ENCODE measurements at places on chromosomes 3 and 15.
A peak's percentile ranks its signal among the peaks of the same experiment; 100 is the strongest.

DNA sequence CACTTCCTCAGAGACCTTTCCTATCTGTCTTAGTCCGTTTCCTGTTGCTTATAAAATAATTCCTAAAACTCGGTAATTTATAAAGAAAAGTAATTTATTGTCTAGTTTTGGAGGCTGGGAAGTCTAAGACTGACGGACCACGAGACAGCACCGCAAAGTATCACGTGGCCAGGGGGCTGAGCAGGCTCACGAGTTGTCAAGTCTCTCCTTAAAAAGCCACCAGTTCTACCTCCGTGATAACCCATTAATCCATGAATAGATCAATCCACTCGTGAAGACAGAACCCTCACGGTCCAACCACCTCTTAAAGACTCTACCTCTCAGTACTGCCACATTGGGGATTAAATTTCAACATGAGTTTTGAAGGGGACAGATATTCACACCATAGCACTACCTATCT lies 821 bp downstream of the LINS1 start:
- no peak for DNase-seq

DNA sequence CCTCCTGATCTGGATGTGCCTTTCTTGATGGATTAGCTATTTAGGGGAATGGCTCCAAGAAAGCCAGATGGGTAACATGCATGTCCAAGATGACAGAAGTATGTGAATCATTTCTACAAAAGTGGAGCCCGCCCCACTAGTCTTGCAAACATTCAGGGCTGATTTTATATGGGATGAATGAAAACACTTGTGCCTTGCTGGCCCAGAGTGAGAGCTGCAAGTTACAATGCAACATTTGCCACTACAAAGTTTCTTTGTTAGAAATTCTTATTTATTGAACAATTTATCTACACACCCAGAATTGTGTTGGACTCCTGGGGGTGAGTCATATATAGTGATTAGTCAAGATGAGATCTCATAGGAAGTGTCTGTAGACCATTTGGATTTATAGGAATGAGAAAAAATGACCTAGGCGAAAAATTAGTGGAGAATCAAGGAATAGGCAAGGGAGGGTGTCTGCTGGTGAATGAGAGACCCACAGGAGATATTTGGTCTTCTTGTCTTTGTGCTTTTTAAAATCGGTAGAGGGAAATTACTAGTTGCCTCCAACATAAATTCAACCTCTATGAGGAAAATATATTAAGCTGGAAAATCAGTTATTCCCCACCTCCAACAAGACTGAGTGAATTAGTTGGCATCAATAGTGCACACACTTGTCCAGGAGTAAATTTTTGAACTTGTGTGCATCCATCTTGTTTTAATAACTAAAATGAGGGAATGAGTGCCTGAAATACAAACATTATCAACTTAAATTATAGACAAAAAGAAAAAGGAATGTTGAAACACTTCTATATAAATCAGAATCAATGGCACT lies 53.5 kb upstream of the DCBLD2 start:
- DNase-seq = peak; percentile 86

DNA sequence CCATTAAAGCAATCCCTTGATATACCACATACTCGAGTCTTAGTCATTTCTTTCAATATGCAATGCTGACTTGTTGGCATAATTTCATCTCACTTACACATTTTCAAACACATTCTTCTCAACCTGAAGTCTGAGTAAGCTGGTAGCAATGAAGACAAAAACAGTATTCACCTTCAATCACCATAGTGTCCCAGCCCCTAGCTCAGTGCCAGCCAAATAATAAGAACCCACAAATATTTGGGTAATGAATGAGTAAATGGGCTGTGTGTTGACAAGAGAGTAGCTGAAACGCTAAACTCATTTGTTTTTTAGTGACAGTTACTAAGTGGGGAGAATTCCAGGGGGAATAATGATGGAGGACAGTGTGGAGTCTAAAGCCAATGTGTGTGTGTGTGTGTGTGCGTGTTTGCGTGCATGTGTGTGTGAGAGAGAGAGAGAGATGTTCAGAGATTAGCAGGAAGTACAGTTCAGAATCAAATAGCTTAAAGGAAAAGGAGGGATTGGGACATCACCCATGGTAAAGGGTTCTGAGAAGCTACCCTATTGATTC lies 165.7 kb downstream of the GAP43 start:
- peak; percentile 45 for DNase-seq

- no peak for DNase-seq
Observed at GRCh38 chr3:112931736-112932521, 43.0 kb downstream of the CD200R1 start.

- DNase-seq = no peak
Observed at GRCh38 chr15:52181938-52182780, 9.0 kb downstream of the GNB5 start.

DNA sequence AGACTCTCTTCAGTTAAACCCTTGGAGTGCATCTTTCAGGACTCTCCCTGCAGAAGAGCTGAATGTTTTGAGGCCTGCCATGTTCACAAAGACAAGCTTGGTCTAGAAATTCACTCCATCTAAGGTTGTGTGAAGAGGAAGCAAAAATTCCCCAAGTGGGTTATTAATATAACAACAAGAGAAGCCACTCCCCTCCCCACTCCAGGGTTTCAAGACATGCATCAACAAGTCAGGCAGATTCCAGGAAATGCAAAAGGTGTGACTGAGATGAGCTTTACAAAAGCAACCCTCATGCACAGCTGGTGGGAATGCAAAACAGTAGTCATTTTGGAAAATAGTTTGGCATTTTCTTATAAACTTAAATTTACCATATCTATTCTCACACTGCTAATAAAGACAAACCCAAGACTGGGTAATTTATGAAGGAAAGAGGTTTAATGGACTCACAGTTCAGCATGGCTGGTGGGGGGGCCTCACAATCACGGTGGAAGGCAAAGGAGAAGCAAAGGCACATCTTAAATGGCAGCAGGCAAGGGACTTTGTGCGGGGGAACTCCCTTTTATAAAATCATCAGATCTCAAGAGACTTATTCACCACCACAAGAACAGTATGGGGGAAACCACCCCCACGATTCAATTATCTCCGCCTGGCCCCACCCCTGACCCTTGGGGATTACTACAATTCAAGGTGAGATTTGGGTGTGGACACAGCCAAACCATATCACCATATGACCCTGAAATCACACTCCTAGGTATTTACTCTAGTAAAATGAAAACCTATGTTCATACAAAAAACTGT lies 31.3 kb downstream of the TARS3 start:
- DNase-seq = no peak

GRCh38 chr15:41416128-41416741 lies 660 bp upstream of the RTF1 start:
- no peak for DNase-seq

- no peak for DNase-seq
Observed at GRCh38 chr3:167978486-167978885, 117.2 kb downstream of the GOLIM4 start.

GRCh38 chr3:159165961-159166360 lies 364.1 kb downstream of the MFSD1 start:
- DNase-seq = no peak

- no peak for DNase-seq
Observed at GRCh38 chr3:176521531-176522175, 675.6 kb downstream of the TBL1XR1 start.

GRCh38 chr3:10961921-10962320 lies 30.6 kb upstream of the SLC6A1 start:
- DNase-seq = no peak

GRCh38 chr3:189488241-189488767 lies 142.9 kb upstream of the TP63 start:
- DNase-seq = no peak

GRCh38 chr15:93126599-93126998 lies 37.6 kb upstream of the RGMA start:
- DNase-seq = peak; percentile 94

DNA sequence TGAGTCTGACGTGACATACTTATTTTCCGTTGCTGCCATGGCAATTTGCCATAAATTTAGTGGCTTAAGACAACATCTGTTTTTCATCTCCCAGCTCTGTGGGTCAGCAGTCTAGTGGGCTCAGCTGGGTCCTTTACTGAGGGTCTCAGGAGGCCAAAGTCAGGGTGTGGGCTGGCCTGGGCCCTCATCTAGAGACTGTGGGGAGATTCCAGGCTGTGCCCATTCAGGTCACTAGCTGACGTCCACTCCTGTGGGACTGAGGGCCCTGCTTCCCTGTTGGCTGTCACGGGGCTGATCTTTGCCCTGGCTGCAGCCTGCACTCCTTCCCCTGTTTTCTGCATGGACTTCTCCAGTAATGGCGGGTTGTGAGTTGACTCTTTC lies 19.1 kb downstream of the FGD5 start:
- DNase-seq = peak; percentile 31

DNA sequence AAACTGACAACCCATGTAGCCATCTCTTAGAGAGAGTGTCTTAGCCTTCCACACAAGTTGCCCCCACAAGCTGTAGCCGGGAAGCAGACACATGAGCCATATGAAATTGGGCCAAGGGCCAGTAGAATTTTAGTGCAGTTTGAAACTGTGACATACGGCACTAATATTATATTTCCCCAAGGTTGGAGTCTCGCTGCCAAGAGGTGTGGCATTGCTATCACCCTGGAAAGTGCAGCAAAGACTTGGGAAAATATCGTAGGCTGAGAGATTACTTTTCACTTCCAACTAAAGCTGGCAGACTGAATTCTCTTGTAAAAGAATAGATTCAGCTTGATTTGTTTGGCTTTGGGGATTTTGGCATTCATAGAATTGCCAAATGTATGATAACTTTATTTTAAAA lies 89.2 kb downstream of the ECT2 start:
- DNase-seq = no peak

GRCh38 chr15:95880031-95880570 lies 450.4 kb upstream of the NR2F2 start:
- DNase-seq = peak; percentile 19

- DNase-seq = no peak
Observed at GRCh38 chr3:21722301-21722700, 28.7 kb downstream of the ZNF385D start.

DNA sequence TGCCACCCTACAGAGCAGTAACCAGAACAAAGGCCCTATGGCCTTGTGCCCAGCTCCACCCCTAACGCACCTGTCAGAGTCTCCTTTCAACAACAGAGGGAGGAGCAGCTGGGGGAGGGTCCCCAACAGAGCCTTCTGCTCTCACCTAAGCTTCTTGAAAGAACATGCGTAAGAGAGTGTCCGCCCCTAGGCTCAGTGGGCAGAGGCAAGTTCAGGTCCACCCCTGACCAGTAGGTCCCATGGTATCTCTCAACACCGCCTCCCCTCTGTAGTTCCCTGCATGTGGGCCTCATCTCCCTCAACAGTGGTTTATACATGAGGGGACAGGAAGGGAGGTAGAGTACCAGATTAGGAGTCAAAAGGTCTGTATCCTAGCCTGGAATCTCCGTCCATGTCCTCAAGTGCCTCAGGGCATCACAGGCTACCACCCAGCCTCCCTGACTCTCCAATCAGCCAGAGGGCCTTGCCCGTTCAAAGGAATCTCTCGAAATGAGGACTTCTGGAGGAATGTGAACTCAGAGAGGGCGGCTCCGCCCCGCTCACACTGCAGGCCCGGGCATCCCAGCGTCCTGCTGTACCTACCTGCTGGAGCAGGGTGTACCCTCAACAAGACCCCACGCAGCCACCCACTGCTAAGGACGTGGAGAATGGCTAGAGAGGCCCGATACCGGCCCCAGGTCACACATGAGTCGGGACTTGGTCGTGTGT lies 680 bp downstream of the POC1A start:
- no peak for DNase-seq

GRCh38 chr3:43294975-43295374 lies 8.6 kb downstream of the SNRK start:
- no peak for DNase-seq

GRCh38 chr3:114860531-114860930 lies 286.6 kb downstream of the ZBTB20 start:
- no peak for DNase-seq

- DNase-seq = no peak
Observed at GRCh38 chr3:35932995-35933394, 293.7 kb downstream of the ARPP21 start.

- DNase-seq = no peak
Observed at GRCh38 chr3:196867155-196867506, 589 bp upstream of the SENP5 start.

DNA sequence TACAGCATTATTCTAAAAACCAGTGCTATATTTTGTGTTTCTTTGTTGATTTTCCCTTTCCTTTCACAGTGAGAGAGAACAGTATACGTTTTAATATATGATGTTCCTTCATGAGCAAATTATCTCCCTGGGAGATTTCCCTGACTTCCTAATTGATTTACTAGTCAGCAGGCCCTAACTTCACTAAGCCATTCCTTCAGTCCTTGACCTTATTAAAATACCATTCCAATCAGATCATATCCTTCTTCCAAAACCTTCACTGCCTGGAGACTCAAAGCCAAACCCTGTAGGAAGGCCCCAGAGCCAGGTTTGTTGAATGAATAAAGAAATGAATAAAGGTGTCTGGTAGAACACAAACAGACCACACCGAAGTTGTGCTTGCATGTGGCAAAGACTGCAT lies 43.8 kb upstream of the ARHGEF3 start:
- no peak for DNase-seq

- peak; percentile 96 for DNase-seq
Observed at GRCh38 chr15:75723847-75724660, 11.4 kb upstream of the CSPG4 start.

- DNase-seq = no peak
Observed at GRCh38 chr3:57890874-57891273, 117.3 kb upstream of the FLNB start.

- DNase-seq = no peak
Observed at GRCh38 chr15:40595773-40596172, 1.7 kb downstream of the KNL1 start.

GRCh38 chr3:87000940-87001339 lies 10.0 kb upstream of the VGLL3 start:
- DNase-seq = no peak

DNA sequence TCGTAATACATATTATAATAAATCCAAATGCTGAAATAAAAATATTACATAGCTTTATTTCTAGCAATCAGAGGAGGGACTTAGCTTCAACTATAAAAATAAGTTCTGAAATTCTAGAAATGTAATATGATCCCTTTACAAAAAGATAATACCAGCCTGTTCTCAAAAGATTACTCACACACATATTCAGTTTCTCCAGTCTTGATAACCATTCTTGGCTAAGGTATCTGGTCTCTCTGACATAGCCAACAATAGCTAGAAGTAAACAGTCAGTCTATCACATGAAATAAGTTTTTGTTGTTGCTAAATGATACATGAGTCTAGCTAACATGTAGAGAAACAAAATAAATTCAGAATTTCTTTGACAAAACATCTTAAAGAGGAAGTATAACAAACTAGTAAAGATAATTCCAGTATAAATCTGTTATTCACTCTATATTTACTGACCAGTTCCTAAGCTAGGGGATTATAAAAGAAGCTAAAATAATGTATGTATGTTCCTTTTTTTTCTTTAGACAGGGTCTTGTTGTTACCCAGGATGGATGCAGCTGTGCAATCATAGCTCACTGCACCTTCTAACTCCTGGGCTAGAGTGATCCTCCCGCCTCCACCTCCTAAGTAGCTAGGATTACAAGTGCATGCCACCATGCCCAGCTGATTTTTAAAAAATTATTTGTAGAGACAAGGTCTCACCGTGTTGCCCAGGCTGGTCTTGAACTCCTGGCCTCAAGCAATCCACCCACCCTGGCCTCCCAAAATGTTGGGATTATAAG lies 170.6 kb downstream of the TBL1XR1 start:
- DNase-seq = no peak

GRCh38 chr15:76648732-76649444 lies 256.3 kb downstream of the SCAPER start:
- no peak for DNase-seq

GRCh38 chr3:118557513-118557912 lies 477.1 kb downstream of the IGSF11 start:
- no peak for DNase-seq

Measured in skin of body (tissue), 3 donors.